ENCODE measurements at places on chromosomes 4 and X.

DNA sequence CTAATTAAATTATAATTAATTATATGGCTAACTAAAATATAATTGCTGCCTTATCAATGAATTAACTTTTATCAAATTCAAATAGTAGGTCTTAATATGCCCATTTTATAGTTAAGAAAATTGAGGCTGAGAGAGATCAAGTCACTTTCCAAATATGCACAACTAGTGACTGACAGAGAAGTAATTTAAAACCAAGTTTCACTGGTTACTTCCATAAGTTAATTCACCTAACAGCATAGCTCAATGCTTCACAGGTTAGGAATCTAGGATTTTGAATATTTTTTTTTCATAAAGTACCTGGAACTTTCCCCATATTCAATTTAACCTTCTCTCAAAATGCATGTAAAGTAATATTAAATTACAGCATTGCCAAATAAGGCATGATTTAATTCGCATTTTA lies 134.4 kb upstream of the VEGFC start:
- no peak for DNase-seq

DNA sequence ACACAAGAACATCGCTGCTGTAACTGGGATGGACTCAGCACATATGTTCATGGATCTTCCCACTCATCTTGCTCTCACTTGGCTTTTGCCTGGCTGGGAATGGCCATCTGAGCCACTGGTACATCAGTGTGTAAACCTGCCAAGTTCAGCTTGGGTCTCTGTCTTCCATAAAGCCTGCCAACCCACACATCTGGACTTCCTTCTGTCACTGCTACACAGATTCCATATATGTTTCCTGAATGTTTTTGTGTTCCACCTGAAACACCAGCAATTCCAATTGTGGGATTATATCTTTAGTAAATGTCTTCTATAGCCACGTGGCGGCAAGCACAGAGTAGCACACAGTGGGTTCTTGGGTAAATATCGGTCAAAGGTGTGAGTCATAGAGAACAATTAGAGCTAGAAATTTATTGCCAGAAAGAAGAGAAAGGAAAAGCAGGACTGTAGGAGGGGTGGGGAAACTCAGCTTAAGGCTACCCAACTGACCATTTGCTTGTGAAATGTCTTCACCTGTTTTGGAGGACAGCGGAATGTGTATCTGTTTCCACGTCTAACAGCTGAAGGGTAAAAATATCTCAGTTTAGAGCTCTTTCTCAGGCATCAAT lies 125.9 kb downstream of the MFAP3L start:
- DNase-seq: no peak

- DNase-seq: no peak
These were observed 345.7 kb downstream of the FBXO8 start for GRCh38 chr4:173937631-173938270.

DNA sequence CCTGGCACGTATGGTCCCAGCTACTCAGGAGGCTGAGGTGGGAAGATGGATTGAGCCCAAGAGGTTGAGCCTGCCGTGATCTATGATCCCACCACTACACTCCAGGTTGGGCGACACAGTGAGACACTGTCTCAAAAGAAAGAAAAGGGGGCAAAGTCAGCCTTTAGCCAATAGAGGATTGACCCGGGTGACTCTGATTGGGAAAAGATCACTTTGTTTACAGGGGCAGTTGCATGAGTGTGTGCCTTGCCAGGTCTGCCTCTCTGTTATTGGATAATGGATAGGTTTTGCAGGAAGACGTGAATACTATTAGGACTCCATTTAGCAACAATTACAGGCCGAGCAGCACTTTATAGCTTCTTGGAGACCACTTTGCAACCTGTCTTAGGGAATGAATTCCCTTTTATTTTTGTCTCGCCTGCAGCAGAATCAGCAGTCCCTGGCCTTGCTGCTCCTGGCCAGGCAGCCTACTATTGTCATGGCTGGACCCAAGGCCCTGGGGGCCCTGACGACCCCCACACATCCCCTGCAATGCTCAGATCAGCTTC lies 103.2 kb upstream of the PSAPL1 start:
- no peak for DNase-seq

GRCh38 chrX:46554942-46555341 lies 9.7 kb upstream of the ZNF674 start:
- DNase-seq: no peak

- DNase-seq: no peak
These were observed 252.5 kb downstream of the GRIA3 start for GRCh38 chrX:123436512-123437136.

GRCh38 chr4:87521757-87522374 lies 7.3 kb downstream of the SPARCL1 start:
- DNase-seq: no peak

- no peak for DNase-seq
These were observed 25.5 kb downstream of the GPAT3 start for GRCh38 chr4:83561381-83561780.

GRCh38 chr4:25929298-25929686 lies 15.3 kb downstream of the SMIM20 start:
- no peak for DNase-seq

DNA sequence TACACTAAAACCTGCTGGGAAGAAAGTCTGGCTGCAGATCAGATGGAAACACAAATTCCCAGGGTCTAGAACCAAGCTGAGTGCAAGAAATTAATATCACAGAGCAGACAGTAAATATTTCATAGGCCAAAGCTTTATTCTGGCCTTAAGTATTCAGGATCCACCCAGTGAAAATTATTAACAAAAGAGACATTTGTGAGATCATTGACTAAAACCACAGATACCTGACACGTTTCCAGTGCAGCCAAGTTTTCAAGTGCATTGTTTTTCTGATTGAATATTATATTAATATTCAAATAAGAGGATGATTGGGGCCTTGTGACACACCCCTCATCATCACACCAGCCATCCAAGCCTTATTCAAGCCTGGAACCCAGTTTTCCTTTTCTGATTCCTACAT lies 10.3 kb downstream of the ELOVL6 start:
- no peak for DNase-seq

- no peak for DNase-seq
These were observed 33.8 kb downstream of the CEP44 start for GRCh38 chr4:174317531-174317930.

GRCh38 chr4:2220016-2220630 lies 21.8 kb downstream of the HAUS3 start:
- DNase-seq: peak; percentile 76

DNA sequence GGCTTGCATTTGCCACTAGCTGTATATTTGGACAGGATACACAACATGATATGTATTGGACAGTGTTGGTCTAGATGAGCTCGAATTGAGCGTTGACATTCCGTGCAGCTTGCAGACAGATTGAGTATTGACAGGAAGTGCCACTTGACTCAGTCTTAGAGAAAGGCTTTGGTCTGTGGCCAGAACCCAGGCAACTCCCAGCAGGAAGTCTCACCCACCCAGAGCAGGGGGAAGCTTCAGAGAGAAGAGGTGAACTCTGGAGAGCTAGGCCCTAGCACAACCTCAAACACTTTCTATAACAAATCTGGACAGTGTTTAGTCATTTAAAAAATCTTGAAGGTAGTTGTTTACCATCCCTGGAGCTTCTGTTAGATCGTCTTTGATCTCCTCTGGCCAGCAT lies 280.5 kb downstream of the FBXW7 start:
- DNase-seq: no peak

GRCh38 chr4:19239565-19239964 lies 1012.1 kb upstream of the SLIT2 start:
- no peak for DNase-seq

DNA sequence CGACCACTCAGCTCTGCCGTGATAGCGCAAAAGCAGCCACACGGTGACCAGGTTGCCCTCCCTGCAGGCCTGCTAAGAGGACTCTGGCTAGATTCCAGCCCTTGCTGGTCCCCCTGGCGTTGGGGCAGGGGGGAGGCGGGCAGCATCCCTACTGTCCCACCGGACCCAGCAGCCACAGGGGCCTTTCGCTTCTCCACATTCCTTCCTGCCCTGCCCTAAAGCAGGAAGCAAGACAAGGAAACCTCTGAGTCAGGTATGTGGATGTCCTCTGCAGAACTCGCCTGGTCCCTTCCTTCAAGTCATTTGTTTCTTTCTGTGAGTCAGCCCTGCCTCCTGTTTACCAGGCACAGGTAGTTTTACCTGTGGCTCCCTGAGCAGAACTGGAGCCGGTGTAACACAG lies 60.2 kb upstream of the CLDN34 start:
- DNase-seq: no peak

DNA sequence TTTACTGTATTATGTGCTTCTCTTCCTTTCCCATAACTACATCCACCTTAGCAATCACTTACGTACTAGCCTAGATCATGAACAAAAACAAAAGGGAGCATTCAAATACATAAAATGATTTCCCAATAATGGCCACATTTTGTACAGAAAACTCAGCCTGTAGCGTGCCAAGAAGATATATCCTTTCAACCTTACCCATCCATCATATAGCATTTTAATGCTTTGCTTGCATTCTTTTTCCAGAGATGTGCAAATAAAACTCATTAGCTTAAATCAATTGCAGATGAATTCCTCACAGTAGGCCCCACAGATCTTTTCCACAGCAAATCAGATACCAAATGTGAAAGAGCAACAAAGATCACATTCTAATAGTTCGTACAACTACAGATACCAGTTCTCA lies 20.8 kb downstream of the GRSF1 start:
- DNase-seq: no peak

DNA sequence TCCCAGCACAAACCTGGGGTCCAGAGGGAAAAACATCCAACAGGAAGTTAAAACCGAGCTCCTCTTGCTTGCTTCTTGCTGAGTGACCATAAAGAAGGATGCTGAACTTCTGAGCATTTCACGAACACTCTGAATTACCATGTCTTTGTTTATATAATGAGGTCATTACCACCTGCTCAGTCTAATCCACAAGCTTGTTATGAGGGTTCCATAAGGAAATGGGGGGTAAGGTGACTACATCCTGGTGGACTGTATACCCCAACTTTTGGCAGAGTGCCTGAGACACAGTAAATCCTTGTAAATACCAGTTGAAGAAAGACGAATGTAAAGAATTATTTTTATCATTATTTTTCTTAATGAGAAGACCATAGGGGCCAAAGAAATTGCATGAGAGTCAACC lies 16.8 kb downstream of the CCDC149 start:
- no peak for DNase-seq

DNA sequence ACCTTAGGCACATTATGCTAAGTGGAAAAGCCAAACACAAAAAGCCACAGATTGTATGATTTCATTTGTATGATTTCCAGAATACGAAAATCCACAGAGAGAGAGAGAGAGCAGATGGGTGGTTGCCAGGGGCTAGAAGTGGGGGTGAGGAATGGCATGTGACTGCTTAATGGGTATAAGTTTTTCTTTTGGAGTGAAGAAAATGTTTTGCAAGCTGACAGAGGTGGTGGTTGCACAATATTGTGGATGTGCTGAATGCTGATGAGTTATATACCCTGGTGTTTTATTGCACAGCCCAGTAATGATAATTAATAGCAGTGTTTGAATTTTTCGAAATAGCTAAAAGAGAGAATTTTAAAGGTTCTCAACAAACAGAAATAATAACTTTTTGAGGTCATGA lies 386.1 kb upstream of the HS3ST1 start:
- DNase-seq: no peak

DNA sequence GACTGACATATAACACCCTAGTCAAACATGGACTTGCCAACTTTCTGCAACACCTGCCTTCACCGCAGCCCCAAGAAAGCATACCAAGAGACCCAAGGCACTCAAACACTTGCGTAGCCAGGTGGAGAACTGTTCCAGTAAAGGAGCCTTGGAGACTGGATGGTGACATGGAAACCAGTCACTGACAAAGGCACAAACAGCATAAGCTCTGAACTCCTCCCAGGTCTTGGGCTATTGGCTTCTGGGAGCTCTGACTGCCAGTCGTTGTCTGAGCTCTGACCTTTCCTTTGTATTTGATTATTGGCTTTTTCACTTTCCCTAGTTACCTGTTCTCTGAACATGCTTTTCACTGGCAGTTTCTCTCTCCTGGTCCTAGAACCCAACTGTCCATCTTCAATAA lies 38.3 kb downstream of the ARAP2 start:
- DNase-seq: no peak

DNA sequence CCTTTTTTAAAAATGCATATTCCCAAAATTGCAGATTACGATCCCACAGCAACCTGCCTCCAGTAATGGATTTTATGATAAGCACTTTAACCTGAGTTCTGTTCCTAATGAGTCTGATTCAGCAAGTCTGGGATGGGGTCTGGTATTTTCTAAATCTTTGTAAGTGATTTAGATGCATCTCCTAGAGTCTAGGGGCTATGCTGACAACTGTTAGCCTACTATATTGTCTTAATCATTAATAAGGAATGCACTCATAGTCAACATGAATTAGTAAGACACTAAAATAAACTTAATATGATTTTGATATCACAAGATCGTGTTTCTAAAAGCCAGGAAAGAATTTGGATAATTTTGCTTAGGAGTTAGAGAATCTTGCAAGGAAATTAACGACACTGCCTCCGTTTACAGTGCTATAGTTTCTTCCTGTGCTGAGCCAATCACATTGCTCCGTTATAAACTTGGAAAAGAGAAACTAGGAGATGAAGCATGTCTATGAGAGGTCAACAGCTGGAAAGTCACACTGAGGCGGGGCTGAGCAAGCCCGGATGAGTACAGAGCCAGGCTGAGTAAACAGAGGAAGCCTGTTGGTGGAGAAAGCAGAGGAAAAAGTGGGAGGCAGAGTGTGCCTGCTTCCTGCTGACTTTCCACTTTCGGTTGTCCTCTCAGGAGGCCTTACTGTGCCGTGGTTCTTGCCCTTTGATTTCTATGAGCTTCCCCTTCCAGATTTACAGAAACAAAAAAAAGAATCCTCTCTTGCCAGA lies 5.4 kb downstream of the SCARB2 start:
- no peak for DNase-seq

- DNase-seq: no peak
These were observed 1216.5 kb downstream of the RAPGEF2 start for GRCh38 chr4:160319221-160319867.

DNA sequence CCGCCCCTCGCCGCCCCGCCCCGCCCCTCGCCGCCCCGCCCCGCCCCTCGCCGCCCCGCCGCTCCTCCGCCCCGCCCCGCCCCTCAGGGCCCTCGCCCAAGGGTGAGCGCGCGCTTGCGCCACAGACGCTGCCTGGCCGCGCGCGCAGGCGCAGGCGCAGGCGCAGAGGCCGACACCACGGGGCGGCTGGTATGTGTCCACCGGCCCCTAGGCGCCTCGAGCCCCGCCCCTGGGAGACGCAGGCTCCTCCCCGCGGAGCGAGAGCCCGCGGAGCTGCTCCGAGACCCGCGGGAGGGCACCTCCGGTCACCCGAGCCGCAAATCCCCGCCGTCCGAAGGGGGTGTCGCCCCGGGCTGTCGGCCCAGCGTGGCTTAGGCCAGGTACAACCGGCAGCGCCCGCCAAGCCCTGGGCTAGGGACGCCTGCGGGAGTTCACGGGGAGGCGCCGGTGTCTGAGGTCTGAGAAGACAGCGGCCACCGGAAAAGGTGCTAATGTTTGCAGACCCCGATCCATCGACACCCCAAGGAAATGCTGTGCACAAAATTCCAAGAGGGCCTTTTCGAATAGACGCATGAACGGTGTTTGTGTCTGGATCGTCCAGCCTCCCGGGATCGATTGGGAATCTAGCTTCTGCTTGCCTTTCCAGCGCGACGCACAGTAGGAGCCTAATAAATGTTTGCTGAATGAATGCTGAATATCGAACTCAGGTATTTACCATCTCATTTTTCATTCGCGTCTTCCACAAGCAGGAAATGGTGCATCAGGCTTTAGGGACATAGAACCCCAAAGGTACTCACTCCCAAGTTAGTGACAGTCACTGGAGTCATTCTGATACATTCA lies 473 bp upstream of the CCNQ start:
- DNase-seq: peak; percentile 86
